ENCODE measurements at places on chromosomes 7 and 10.

DNA sequence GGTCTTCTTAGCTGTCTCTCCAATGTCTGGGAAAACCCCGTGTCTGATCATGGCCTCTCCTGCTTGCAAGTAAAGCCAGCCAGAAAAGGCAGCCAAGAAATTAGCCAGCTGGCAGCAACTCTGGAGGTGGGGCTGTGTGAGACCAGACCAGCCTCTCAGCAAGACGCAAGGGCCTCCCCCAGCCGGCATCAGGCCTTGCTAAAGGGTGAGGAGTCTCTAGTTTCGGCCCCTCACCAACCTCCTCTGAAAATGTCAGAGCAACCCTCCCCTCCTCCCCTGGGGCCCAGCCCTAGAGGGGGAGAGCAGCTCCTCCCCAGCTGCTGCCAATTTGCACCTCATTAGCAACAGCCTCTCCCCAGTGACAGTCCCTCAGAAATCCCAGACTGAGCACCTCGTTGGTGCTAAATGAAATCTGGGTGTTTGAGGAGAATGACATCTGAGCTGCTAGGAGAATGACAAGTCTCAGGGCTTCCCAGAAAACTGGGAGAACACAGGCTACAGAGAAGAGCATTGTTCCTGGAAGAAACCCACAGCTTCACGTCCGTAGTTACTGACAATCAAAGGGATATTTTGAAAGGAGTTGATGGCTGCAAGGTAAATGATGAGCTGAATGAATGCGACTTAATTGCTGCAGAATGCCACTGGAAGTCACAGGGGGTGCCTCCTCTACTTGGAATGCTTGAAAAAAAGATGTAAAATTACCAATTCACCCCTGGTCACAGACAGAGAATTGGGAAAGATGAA lies 25.9 kb downstream of the DGKI start:
- no peak for DNase-seq

GRCh38 chr10:58608351-58608750 lies 95.7 kb downstream of the BICC1 start:
- DNase-seq: no peak

- no peak for DNase-seq
Measured at GRCh38 chr10:63323701-63324494, 141.9 kb downstream of the JMJD1C start.

DNA sequence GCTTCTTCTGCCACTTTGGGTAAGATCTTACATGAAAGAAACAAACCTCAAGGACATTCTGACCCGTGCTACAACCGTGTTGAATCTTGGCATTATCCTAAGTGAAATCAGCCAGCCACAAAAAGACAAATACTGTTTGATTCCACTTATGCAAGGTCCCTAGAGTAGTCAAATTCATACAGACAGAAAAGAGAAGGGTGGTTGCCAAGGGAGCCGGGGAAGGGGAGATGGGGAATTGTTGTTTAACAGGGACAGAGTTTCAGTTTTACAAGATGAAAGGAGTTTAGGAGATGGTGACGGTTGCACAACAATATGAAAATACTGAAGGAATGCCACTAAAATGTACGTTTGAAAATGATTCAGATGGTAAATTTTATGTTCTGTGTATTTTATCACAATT lies 12.2 kb upstream of the CLEC2L start:
- DNase-seq: no peak

DNA sequence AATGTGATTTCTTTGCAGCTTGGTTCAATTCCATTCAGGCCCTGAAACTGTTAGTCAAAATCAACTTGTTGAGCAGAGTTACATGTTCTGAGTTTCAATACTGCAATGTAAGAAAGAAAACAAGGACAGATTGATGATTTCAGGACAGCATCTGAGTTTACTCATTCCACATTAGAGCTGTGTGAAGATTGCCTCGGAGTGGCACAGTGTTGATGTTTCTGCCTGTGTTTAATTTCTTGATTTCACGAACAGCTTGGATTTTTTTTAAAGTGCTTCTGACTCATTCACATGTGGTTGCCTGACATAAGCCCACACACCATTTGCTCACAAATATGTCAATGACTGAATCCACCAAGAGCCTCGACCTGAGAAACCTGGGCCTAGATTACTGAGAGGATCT lies 101.2 kb upstream of the PARD3 start:
- no peak for DNase-seq

DNA sequence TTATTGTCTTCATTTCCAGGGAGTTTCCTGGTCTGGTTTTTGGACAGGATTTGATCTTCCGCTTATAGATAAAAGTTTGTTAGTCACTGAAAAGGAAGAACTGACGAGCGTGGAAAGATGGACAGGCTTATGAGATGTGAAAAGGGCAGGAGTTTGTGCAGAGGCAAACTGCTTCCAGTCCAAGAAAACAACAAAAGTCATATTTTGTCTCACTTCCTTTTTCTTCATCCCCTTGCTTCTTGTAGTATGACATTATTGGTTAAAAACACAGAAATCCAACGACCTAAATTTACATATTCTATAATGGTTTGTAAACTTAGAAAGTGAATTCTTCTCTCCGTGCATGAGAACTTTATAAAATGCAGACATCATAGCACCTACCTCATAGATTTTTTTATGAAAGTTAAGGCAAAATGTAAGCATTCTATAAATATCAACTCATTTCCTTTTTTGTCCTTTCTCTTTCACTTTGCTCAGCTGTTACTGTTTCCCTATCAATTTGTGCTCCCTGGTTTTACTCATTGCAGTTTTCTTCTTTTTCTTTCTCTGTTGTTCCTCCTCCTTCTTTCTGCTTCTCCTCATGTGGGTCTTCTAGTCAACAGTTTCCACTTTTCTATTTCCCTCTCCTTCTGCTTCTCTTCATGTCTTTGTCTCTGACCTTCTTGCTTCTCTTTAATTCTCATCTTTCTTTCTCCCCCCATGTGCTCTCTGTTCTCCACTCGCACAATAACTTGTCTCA lies 370.2 kb downstream of the ARL4A start:
- no peak for DNase-seq

DNA sequence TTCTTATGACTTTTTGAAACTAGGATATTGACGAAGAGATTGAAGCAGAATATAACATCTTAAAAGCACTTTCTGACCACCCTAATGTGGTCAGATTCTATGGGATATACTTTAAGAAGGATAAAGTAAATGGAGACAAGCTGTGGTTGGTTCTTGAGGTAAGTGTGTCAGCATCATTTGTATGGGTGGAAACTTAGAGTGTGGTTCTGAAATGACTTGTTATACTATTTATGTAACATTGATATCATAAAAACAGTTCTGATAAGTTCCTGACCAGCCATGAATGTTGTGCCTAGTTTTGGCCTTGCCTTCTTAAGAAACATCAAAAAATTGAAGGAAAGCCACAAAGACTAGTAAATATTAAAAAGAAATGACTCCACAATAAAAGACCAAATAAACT lies 20.8 kb downstream of the MYO3A start:
- DNase-seq: no peak

DNA sequence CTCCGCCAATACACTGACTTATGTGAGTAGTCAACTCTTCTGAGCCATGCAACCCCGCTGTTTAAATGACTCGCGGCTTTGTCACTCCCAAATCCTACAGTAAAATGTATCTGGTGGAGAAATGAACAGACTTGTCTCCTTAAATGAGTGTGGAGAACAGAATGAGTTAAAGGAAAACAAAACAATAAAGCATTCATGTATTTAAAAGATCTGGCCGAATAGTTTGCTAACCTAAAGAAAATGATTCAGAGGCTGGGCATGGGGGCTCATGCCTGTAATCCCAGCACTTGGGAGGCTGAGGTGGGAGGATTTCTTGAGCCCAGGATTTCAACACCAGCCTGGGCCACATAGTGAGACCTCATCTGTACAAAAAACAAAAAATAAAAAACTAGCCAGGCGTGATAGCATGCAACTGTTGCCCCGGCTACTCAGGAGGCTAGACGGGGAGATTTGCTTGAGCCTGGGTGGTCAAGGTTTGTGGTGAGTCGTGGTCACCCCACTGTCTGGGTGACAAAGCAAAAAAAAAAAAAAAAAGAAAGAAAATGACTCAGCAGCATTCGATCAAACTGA lies 86.5 kb upstream of the PFKP start:
- DNase-seq: no peak

GRCh38 chr7:134899729-134900128 lies 86.6 kb upstream of the AGBL3 start:
- no peak for DNase-seq

DNA sequence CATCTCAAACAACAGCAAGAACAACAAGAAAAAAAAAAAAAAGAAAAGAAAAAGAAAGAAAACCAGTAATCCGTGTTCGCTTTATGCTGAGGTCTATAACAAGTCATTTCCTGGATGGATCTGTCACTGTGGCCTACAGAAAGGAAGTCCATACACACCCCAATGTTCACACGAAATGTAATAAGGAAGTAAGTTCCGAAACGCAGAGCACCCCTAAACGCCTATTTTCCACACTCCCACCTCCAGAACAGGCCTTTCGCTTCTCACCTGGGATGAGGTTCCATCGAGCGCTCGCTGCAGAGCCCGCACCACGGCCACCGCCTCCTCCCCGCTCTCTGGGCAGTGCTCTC lies 735 bp downstream of the ZNF394 start:
- no peak for DNase-seq

DNA sequence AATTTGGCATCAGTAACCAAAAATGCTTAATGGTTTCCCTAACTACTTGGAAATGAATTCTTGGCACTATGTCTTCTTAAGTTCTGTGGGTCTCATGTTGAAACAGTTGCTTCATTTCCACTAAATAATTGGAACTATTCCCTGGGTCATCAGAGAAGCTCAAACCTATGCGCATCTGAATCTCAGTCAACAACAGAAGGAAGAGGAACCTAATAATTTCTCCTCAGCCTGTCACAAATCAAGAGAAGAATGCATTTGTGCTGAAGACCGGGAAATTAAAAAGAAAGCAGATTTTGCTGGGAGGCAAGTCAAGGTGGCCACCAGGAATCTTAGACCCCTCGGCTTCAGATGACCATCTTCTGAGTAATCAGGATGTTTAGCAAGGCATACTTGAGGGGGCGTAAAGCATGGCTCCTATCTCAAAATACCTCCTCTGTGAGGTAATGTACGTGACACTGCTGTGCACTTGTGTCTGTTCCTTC lies 41.4 kb downstream of the TOMM7 start:
- no peak for DNase-seq

- no peak for DNase-seq
Measured at GRCh38 chr10:42876945-42877344, 94.3 kb downstream of the BMS1 start.

GRCh38 chr7:100127866-100128636 lies 1.3 kb downstream of the MBLAC1 start:
- DNase-seq: no peak

GRCh38 chr7:96775046-96775445 lies 65.4 kb upstream of the SEM1 start:
- no peak for DNase-seq

GRCh38 chr7:128032605-128033235 lies 1.5 kb upstream of the LRRC4 start:
- no peak for DNase-seq

DNA sequence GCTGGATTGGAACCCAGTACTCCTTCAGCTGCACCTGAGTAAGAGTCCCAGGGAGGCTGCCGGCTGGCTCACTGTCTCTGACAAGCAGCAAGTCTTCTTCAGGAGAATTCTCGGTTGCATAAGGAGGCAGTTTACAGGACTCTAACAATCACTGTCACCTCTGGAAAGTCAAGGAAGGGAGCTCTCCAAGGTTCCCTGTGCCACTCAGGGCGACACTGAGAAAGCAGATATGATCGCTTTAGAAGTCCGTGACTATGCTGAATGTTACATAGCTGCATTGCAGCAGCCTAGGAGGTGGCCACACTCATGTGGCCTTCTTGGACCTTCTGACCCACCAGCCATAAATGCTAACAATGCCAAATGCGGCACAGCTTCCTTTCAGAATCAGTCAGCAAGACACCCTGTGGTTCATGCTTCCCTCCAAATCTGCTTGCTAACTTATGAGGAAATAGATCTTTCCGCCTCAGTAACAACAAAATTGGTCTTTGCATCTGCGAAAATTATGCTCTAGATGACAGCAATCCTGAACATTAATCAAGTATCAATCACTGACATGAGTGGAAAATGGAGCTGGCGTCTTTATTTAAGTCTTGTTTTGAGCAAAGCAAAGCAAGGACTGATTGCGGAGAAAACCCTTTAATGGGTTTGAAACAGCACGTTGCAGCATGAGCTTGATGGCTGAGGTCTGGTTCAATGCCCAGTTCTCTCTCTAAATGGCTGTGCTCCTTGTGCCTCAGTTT lies 132.9 kb downstream of the ATXN7L1 start:
- DNase-seq: no peak

DNA sequence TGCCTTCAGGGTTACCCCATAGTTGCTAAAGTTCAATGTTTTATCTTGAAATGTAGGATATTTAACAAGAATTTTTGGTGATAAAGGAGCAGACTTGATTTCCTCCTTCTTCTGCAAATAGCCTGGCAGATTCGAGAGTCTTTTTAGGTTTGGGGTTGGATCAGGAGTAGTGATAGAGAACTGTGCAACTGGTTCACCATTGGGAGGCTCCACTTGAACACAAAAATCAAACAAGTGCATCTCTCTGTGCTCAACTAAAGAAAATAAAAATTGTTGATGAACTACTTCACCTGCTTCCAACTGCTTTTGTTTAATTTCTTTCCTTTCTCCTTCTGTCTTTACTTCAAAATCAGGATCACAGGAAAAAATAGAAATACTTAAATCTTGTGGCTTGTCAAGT lies 58.5 kb downstream of the MACC1 start:
- no peak for DNase-seq

GRCh38 chr10:7697426-7697825 lies 5.7 kb upstream of the ITIH2 start:
- no peak for DNase-seq
